Activated CD8-positive, alpha-beta memory T cell treated with anti-CD3 and anti-CD28 coated beads, Interleukin-2, amount 50 U/mL, for 48 hours (primary cell): ENCODE measurements at places on chromosomes 5 and 9.

- no peak for DNase-seq
These were observed 147.5 kb upstream of the PCA3 start for GRCh38 chr9:76616780-76617179.

DNA sequence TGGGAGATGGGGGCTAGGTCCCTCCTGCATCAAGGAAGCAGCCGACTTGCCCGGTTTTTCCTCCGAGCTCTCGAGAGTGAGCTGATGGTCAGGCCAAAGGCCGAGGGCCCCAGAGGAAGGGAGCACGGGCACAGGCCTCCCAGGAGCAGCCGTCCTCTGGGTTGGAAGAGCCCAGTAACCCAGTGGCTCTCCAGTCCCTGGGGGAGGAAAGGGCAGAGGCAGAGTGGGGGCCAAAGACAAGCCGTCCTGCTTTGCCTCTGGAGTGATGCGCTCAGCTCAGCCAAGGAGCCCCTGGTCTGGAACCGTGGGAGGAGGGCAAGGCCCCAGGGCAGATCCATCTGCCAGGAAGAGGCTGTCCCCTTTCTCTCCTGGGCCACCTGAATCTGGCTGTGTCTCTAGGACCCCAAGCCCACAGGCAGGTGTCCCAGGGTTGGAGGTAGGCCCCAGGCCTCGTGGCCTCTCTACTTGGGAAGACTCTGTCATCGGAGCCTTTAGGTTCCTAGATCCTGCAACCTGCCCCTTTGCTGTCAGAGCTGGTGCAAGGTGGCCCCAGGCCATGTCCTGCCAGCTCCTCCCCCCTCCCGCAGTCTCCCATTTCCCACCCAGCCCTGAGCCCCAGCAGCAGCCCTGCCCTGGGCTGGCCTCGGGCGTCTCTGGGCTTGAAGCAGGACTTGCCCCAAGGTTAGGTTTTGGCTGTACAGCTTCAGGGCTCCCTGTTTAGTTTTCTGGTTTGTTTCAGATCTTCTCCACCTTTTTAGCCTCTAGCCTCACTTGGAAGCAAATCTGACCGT, 224.1 kb downstream of the CACNA1B start:
- DNase-seq: peak; percentile 40

DNA sequence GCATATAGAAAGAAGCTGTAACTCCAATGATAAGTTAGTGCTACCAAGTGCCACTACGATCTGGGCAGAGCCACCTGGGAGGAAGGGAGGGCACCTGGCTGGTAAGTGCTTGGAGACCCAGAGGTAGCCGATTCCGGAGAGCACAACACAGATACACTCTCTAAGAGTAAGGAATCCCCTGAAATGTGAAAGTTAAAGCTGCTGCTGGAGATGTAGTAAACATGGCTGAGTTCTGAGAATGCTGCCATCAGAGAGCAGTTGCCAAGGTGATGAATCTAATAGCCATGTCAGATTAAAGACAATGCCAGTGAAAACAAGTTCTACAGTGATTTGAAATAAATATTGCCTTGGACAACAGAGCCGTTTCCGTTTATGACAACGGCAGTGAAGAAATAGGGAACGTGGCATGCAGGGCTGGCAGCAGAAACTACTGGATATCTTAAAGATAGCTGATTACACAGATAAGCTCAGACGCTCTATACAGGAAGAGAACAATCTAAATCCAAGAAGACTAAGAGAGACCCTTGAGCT, 561.2 kb upstream of the C9orf72 start:
- no peak for DNase-seq

DNA sequence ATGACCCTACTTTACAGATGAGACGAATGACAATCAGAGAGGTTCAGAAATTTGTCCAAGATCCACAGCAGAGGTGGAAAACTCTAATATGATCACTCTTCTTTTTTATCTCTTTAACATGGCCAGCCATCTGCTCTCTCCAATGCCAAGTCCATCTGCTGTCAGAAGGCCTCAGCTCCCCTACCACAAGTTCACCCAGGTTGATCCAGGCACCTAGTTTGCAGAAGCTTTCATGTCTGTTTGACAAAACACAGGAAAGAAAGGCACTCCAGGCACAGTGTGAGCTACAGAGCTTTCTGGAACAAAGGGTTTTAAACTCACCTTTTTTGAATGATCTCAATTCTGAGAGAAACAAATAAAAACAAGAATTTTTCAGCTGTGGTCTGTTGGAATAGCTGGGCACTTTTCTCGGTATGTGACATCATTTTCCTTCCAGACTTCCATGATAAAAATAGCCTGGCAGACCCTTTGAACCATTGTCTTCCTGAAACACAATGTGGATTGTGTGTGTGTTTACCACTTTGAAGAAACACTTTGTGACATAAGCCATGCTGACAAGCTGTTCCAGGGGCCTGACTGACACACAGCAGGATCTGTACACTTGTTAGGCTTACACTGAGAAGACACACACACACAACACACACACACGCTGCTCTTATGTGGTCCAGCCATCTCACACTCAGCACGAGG, 214.3 kb downstream of the AGTPBP1 start:
- DNase-seq: no peak

GRCh38 chr5:145796318-145796717, 38.8 kb downstream of the PRELID2 start:
- DNase-seq: no peak

DNA sequence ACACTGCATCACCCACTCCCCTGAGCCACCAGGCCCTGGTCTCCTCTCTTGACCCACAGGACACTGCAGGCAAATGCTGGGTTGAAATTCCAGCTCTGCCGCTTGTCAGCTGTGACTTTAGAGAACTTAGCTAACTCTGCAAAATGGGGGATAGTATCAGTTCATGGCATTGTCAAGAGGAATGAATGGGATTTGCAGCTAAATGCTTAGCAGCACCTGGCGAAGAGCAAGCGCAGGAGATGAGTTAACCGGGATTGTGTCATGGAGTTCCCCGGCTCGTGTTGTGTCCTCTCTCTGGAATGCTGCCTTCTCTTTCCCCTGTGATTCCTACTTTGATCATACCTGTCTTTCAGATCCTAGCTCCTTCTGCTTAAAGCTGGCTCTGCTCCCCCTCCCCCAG, 67.1 kb downstream of the DAB2IP start:
- DNase-seq: no peak

- no peak for DNase-seq
These were observed 107.0 kb upstream of the RETREG1 start for GRCh38 chr5:16723821-16724220.

- DNase-seq: no peak
These were observed 61.7 kb downstream of the TRIO start for GRCh38 chr5:14204785-14205321.

GRCh38 chr5:10059556-10059955, 190.1 kb downstream of the ATPSCKMT start:
- no peak for DNase-seq

DNA sequence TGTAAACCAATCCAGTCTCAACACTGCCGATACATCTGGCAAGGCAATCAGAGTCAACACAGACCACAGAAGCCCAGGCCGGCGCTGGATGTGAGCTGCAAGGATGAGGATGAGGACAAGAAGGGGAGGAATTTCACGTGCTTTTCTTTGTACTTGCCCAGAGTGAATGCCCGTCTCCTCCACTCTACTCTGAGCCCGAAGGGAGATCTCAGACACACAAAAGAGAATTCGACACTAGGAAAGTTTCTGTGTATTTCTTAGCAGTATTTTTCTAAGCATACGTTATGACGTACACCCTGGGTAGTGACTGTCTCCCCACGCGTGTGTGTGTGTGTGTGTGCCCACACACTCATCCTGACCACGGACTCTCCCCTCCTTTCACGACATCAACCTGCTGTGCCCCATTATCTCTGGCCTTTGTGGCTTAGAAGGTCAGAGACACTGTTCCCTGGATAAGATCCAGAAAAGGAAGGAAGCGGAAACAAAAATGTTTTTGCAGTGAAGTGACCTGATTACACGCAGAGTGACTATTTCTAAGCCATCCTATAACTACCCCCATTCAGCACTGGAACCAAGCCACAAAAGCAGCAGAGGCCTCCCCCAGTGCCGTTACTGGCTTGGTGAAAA, 227.3 kb upstream of the DAPK1 start:
- no peak for DNase-seq

DNA sequence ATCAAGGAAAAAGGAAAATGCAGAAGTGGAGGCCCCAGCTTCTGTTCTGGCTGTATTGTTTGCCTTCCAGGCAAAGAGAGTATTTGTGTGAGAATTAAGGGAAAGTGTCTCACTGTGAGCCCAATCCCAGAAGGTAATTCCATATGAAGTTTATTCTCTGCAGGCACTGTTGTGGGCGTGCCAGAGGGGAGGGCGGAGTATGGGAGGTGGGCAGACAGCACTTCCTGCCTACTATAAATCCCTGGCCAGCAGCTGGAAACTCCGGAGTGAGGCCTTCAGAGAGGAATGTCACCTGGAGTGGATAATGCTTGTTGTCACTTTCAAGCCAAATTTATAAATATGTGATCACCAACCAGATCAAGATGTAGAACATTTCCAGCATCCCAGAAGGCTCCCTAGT, 209.5 kb downstream of the ARHGAP26 start:
- DNase-seq: no peak

- DNase-seq: no peak
These were observed 82.9 kb downstream of the MEF2C start for GRCh38 chr5:88799938-88800535.

DNA sequence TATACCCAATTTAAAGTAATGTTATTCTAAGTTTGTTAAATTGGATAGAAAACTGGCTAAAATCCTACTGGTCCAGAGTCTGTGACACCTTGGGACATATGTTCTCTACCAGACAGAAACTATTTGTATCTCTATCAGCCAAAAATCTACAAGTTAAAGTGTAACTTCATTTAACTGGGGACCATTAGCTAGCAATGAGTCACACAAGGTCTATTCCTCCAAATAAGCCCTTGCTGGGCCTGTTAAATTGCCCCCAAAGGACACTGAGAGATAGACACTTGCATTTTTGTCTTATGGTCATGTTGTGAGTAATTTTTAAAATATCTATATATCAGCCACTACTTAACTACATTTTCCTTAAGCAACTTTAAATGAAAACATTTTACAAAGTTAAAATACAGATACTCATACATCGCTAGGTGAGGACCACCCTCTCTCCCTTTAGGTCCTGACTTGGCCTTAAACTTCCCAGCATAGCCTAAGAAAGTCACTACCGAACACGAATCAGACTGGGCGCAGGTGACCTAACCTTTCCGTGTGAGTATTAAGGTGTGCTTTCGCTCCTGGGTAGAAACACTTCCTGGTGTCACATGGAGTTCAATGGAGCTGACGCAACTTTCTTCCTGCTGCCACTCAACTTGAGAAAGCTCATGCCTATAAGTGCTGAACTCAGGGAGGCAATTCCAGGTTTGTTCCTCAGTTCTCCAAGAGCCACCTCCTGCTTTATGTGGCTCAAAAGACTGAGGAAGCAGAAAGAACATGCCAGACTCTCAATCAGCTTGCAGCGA, 249.1 kb downstream of the DIRAS2 start:
- DNase-seq: no peak

DNA sequence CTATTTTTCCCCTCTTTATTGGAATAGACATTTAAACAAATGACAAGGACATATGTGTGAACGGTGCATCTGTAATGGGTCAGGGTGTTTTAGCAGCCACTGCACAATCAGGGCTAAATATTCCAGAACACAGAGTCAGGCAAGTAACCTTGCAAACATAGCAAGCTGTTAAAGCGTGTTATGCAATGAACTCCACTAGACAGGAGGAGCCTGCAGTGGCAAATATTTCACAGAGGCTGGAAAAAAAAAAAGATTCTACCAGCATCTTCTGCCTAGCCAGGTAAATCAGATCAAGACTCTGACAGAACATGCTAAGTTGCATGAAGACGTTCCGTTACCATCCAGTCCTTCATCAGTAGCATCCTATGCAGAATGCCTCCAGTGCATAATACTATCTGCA, 171.8 kb downstream of the SEMA5A start:
- no peak for DNase-seq
